ENCODE measurements at places on chromosomes 5 and 9. TPM values are rescaled to one million over a fixed set of nuclear protein-coding genes. Genes with fewer than 3 reads are reported as not detected.

GRCh38 chr9:89468281-89468960 is 29.5 kb downstream of the SEMA4D start:
- no peak overlapping the region for H3K27ac ChIP-seq
- H3K27me3 ChIP-seq: no peaks in the 10 kb centered on the region
- H3K4me3 ChIP-seq: no peak overlapping the region

GRCh38 chr5:69528035-69528434 is 32.0 kb upstream of the GTF2H2C start:
- H3K4me1 ChIP-seq: peaks cover 39% of the 10 kb centered on the region
- H3K36me3 ChIP-seq: no peaks in the 10 kb centered on the region
- no peak overlapping the region for H3K4me3 ChIP-seq
- H3K27ac ChIP-seq: no peak overlapping the region
- no peaks in the 10 kb centered on the region for H3K27me3 ChIP-seq

GRCh38 chr5:53002491-53002890 is 13.3 kb downstream of the ITGA2 start:
- H3K27ac ChIP-seq: no peak overlapping the region
- peaks cover 23% of the 10 kb centered on the region for H3K4me1 ChIP-seq
- H3K36me3 ChIP-seq: no peaks in the 10 kb centered on the region
- no peak overlapping the region for H3K4me3 ChIP-seq

- no peaks in the 10 kb centered on the region for H3K27me3 ChIP-seq
- no peaks in the 10 kb centered on the region for H3K36me3 ChIP-seq
- H3K4me3 ChIP-seq: no peak overlapping the region
- H3K4me1 ChIP-seq: no peaks in the 10 kb centered on the region
- no peak for DNase-seq
Measured at GRCh38 chr5:98095072-98095471, 678.4 kb upstream of the RGMB start.

- no peak for DNase-seq
- H3K4me3 ChIP-seq: no peak overlapping the region
- no peaks in the 10 kb centered on the region for H3K27me3 ChIP-seq
- H3K4me1 ChIP-seq: no peaks in the 10 kb centered on the region
- no peak overlapping the region for H3K27ac ChIP-seq
Measured at GRCh38 chr5:76413746-76414145, 10.7 kb downstream of the IQGAP2 start.

- no peak overlapping the region for H3K4me3 ChIP-seq
- no peak overlapping the region for H3K27ac ChIP-seq
- H3K36me3 ChIP-seq: no peaks in the 10 kb centered on the region
- DNase-seq: no peak
- H3K27me3 ChIP-seq: peaks cover 8% of the 10 kb centered on the region
- no peaks in the 10 kb centered on the region for H3K4me1 ChIP-seq
Measured at GRCh38 chr5:169548315-169548714, 35.3 kb upstream of the SPDL1 start.

DNA sequence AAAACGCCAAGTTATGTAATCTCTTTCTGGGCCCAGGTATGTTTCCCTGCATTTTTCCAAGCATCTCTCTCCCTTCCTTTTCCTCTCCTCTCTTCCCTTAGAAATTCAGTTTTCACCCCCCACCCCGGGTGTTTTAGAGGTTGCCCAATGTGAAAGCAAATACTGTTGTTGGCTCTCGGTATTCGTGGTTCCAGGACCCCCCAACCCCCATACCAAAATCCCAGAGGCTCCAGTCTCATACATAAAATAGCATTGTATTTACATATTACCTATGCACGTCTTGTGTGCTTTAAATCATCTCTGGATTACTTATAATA is 48.8 kb downstream of the ACER2 start:
- no peaks in the 10 kb centered on the region for H3K27me3 ChIP-seq
- H3K4me1 ChIP-seq: peaks cover 10% of the 10 kb centered on the region
- no peak for DNase-seq
- H3K4me3 ChIP-seq: peak overlapping the region; percentile 21

- DNase-seq: no peak
- no peaks in the 10 kb centered on the region for H3K27me3 ChIP-seq
- H3K27ac ChIP-seq: no peak overlapping the region
- no peaks in the 10 kb centered on the region for H3K36me3 ChIP-seq
- no peak overlapping the region for H3K4me3 ChIP-seq
- H3K4me1 ChIP-seq: no peaks in the 10 kb centered on the region
Measured at GRCh38 chr5:26024774-26025173, 1013.6 kb downstream of the CDH9 start.

GRCh38 chr9:5617749-5618148 is 11.2 kb upstream of the RIC1 start:
- H3K4me1 ChIP-seq: peaks cover 19% of the 10 kb centered on the region
- no peaks in the 10 kb centered on the region for H3K36me3 ChIP-seq
- H3K27ac ChIP-seq: no peak overlapping the region
- no peak for DNase-seq

- no peak overlapping the region for H3K27ac ChIP-seq
- H3K36me3 ChIP-seq: no peaks in the 10 kb centered on the region
- peaks cover 14% of the 10 kb centered on the region for H3K4me1 ChIP-seq
- H3K27me3 ChIP-seq: peaks cover 3% of the 10 kb centered on the region
- DNase-seq: no peak
Measured at GRCh38 chr9:114120192-114121014, 21.3 kb upstream of the KIF12 start.

- DNase-seq: peak; percentile 58
- peak overlapping the region; percentile 67 for H3K27ac ChIP-seq
- no peak overlapping the region for H3K4me3 ChIP-seq
- no peaks in the 10 kb centered on the region for H3K36me3 ChIP-seq
- H3K27me3 ChIP-seq: no peaks in the 10 kb centered on the region
- H3K4me1 ChIP-seq: peaks cover 22% of the 10 kb centered on the region
Measured at GRCh38 chr9:113343732-113344231, 3.7 kb upstream of the WDR31 start.

- H3K27me3 ChIP-seq: peaks cover 12% of the 10 kb centered on the region
- no peak overlapping the region for H3K27ac ChIP-seq
- no peaks in the 10 kb centered on the region for H3K4me1 ChIP-seq
- H3K36me3 ChIP-seq: no peaks in the 10 kb centered on the region
Measured at GRCh38 chr9:135156525-135157510, 69.3 kb downstream of the OLFM1 start.

DNA sequence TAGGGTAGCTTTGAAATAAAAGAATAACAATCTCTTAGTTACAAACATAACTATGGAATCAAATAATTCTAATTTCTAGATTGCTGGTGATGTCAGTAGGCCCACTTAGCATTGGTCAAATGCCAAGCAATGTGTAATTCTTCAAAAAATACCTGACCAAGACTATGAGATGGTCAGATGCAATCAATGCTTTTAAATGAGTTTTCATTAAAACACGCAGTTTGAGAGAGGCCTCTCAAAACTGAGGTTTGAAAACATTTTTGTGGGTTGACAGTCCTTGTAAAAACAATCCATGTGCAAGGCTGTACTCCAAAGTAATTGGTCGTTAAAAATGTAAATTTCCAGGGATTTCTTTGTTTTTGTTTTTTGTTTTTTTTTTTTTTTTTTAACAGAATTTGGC is 1.2 kb upstream of the RLN2 start:
- no peaks in the 10 kb centered on the region for H3K27me3 ChIP-seq
- no peak for DNase-seq
- no peaks in the 10 kb centered on the region for H3K36me3 ChIP-seq
- H3K27ac ChIP-seq: no peak overlapping the region
- no peak overlapping the region for H3K4me3 ChIP-seq
- H3K4me1 ChIP-seq: no peaks in the 10 kb centered on the region

DNA sequence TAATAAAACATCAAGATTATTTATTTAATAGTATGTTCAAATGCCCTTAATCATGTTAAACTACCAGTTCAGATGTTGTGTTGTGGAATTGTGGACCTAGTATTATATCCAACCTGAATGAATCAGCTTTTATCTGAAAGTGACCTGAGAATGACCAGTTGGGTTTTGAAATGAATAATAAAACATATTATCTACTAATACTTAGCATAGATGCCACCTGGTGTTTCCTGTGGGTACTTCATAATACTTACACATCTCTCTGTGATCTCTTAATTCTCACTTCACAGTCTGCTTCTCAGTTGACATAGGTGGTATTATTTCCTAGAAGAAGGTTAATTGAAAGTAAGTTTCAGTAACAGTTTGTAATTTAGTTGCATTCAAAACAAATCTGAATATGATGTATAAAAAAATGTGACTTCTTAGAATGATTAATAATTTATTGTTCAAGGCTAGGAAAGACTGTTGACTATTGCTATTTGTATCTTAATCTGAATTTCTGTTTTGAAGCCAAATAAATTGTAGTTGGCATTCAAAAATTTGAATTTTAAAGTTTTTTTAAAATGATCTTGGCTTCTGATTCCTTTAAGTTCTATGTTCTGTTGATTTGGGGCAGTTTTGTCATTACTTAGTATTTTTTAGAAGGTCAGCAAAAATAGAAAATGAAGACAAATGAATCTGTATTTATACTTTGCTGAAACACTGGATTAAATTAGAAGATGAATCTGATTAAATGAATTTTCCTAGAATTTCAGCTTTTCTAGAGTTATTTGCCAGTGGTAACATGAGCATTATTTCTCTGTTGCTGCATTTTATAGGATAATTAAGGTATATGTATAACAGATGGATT is 48.2 kb downstream of the KIF2A start:
- no peak overlapping the region for H3K4me3 ChIP-seq
- no peak overlapping the region for H3K27ac ChIP-seq
- H3K27me3 ChIP-seq: no peaks in the 10 kb centered on the region

GRCh38 chr5:142107736-142108431 is 695 bp upstream of the NDFIP1 start:
- DNase-seq: no peak
- peaks cover 19% of the 10 kb centered on the region for H3K4me1 ChIP-seq
- H3K27me3 ChIP-seq: no peaks in the 10 kb centered on the region

DNA sequence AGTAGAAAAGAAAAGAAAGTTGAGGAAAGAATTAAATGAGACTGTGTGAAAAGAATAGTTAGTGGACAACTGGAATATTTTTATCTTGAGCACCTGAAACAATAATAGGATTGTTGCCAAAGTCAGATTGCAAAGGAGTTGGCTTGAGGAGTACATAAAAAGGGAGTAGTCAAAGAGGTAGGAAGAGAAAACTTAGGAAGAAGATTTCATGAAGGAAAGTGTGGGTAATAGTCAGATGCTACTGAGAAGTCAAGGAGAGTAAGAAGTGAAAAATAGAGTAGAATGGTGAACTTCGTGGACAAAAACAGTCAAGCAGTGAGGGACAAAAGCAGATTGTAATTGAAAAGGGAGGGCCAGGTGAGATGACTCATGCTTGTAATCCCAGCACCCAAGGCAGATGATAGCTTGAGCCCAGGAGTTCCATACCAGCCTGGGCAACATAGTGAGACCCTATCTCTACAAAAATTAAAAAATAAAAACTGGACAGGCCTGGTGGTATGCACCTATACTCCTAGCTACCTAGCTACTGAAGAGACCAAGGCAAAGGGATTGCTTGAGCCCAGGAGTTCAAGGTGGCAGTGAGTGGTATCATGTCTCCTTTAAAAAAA is 178.9 kb downstream of the NIPBL start:
- H3K4me1 ChIP-seq: no peaks in the 10 kb centered on the region
- H3K4me3 ChIP-seq: no peak overlapping the region

- no peak overlapping the region for H3K4me3 ChIP-seq
- H3K36me3 ChIP-seq: peaks cover 57% of the 10 kb centered on the region
- H3K27ac ChIP-seq: no peak overlapping the region
- no peak for DNase-seq
- peaks cover 28% of the 10 kb centered on the region for H3K4me1 ChIP-seq
- no peaks in the 10 kb centered on the region for H3K27me3 ChIP-seq
Measured at GRCh38 chr9:136407911-136408310, 2.5 kb downstream of the ENTR1 start.

DNA sequence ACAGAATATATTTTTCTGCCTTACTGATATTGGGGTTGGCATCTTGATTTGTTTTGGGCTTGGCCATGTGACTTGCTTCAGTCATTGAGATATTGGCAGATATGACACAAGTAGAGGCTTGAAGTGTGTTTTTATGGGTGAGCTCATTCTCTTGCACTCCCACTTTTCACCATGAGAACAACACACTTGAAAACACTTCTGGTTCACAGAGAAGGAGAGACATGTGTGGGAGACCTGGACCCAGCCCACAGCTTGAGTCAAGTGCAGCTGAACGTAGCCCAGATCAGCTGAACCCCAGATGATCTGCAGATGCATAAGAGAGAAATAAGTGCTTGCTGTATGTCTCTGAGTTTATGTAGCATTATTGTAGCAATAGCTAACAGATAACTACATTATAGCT is 155.4 kb downstream of the SEMA6A start:
- no peak overlapping the region for H3K4me3 ChIP-seq
- no peaks in the 10 kb centered on the region for H3K4me1 ChIP-seq
- no peaks in the 10 kb centered on the region for H3K36me3 ChIP-seq
- no peaks in the 10 kb centered on the region for H3K27me3 ChIP-seq
- no peak for DNase-seq

GRCh38 chr9:123865226-123866000 is 64.5 kb downstream of the DENND1A start:
- H3K4me1 ChIP-seq: peaks cover 43% of the 10 kb centered on the region
- H3K27me3 ChIP-seq: no peaks in the 10 kb centered on the region
- H3K36me3 ChIP-seq: no peaks in the 10 kb centered on the region
- no peak overlapping the region for H3K27ac ChIP-seq

DNA sequence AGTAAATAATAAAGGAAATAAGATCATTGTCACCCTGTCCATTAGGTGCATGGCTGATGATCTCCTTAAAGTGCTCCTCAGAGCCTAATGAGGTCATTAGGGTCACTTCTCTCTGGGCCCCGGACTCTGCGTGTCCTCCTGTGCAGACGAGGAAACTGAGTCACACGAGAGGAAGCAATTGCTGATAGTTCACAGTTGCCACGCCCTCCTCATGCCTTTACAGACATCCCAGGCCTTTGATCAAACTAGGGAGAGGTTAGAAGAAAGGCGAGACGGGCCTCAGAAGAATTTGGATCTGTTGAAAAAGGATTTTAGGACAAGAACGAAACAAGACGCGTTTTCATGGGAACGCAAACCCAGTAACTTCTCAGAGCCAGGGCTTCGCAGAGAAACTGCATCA is 32.0 kb upstream of the MSX2 start:
- no peak overlapping the region for H3K4me3 ChIP-seq
- H3K4me1 ChIP-seq: no peaks in the 10 kb centered on the region
- no peaks in the 10 kb centered on the region for H3K36me3 ChIP-seq
- H3K27me3 ChIP-seq: peaks cover 82% of the 10 kb centered on the region

DNA sequence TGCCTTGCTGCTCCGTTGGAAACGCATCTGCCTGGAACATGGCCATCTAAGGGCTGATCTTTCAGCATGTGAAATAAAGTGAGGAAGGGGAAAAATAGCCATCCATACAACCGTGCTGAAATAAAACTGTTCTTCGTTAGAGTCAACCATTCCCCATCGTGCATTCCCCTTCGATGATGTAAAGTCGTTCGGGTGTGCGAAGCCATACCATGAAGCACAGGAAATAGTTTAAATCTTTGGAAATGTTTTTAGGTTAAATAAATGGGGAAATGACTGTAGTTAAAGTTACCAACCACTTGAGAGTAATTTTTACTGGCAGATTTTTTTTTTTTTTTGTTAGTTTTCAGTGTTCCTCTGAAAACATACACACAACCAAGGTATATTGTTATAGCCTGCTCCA is 302.5 kb downstream of the SH3GL2 start:
- no peak for DNase-seq
- no peak overlapping the region for H3K4me3 ChIP-seq
- no peaks in the 10 kb centered on the region for H3K36me3 ChIP-seq
- no peak overlapping the region for H3K27ac ChIP-seq

HSPB3 gene
- not detected for total RNA-seq

GHR gene
- 5.2 TPM for total RNA-seq

KIF4B gene
- not detected for total RNA-seq

PCDHGA4 gene
- 3.1 TPM for total RNA-seq

SOX30 gene
- total RNA-seq: not detected

IRX1 gene
- total RNA-seq: 6.0 TPM

VCP gene
- 175 TPM for total RNA-seq
